ENCODE measurements at places on chromosomes 6 and 20.

GRCh38 chr20:8473459-8473858 lies 341.4 kb downstream of the PLCB1 start:
- DNase-seq, result no peak

- DNase-seq, result no peak
Measured at GRCh38 chr6:15132854-15133670, 112.8 kb upstream of the JARID2 start.

- DNase-seq, result no peak
Measured at GRCh38 chr6:10386220-10386619, 28.7 kb downstream of the TFAP2A start.

DNA sequence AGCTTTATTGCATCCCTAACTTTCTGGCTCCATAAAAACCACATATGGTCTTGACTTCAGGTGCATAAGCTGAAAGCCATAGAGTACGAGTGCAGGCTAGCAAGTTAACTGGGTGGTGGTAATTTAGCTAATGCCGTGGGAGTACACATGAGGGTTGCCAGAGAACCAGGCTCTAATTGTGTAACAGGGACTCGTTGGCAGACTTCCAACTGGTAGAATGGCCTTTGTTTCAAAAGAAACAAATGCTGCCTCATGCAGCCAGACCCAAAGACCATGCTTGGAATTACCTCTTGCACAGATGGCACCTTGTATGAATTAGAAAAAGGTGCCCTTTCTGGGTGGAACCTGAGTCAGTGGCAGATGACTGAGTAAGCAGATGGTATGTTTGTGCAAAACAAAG lies 73.2 kb downstream of the LY86 start:
- DNase-seq, result no peak

DNA sequence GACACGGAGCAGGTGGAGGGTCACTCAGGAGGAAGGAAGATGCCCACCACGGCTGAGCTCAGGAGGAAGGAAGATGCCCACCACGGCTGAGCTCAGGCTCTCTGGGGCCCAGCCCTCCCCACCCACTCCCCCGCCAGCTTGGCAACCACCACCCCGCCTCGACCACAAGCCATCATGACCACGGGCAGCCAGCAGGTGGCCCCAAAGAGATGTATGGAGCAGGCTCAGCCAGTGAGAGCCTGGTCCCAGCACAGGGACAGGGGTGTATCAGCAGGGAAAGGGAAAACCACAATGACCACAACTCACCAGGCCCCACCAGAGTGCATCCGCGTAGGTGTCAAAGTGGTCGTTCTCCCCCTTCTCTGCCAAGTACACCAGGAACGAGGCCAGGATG lies 30.4 kb downstream of the KCNQ2 start:
- DNase-seq, result peak; percentile 19

GRCh38 chr20:46171476-46171875 lies 53.4 kb downstream of the CD40 start:
- DNase-seq, result no peak

DNA sequence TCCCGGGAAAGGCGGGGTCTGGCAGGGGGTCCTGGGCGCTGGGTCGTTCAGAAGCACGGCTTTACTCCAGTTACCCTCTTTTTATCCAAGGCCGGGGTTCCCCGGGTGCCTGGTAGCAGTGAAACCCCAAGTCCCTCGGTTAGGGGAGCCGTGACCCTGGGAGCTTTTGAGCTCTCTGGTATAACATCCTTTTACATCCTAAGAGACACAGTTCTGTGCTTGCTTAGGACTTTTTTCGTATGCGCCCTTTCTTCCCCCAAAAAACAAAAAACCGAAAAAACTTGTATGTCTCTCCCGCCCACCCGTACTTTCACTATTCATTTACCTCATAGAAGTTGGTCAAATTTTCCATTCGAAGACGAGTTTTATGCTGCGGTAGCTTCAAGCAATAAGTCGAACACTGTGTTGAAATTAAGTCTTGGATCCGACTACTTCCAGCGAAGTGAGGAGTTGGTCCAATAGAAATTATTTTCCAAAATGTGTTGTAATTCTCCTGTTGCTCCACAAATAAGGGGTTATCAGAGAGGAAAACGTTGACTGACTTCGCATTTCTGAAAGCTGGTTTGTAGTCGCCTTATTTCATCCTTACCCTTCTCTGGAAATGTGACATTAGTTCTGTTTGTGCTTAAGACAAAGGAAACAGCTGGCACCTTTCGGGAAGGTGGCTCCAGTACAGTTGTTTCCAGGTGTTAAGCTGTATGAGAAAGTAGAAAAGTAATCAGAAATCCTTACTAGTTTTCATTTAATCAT lies 816 bp upstream of the MAN1A1 start:
- peak; percentile 7 for DNase-seq

GRCh38 chr6:159008656-159009288 lies 8.8 kb upstream of the RSPH3 start:
- no peak for DNase-seq

DNA sequence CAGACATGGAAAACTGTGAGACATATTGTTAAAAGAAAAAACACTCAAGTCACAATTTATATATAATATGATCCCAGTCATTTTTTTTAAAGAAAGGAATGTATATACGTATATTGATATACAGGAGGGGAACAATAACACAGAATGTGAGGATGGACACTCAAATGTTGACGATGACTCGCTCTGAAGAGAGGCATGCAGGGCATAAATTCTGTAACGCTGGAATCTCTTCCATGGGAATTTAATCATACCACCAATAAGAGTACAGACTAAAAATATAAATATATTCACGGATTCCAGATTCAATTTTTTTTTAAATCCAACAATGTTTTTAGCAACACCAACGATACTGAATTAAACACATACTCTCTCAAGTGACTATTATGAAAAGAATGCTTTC lies 106.9 kb upstream of the CCDC28A start:
- DNase-seq, result no peak

DNA sequence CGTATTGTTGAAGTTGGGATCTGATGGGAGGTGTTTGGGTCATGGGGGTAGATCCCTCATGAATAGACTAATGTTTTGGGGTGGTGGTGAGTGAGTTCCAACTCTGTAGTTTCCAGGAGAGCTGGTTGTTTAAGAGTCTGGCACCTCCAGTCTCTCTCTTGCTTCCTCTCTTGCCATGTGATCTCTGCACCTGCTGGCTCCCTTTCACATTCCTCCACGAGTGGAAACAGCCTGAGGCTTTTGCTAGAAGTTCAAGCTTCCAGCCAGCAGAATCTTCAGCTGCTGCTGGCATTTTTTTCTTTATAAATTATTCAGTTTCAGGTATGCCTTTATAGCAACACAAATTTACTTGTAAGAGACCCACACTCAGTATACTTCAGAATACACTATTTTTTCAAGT lies 1021.6 kb downstream of the EYS start:
- DNase-seq, result no peak

DNA sequence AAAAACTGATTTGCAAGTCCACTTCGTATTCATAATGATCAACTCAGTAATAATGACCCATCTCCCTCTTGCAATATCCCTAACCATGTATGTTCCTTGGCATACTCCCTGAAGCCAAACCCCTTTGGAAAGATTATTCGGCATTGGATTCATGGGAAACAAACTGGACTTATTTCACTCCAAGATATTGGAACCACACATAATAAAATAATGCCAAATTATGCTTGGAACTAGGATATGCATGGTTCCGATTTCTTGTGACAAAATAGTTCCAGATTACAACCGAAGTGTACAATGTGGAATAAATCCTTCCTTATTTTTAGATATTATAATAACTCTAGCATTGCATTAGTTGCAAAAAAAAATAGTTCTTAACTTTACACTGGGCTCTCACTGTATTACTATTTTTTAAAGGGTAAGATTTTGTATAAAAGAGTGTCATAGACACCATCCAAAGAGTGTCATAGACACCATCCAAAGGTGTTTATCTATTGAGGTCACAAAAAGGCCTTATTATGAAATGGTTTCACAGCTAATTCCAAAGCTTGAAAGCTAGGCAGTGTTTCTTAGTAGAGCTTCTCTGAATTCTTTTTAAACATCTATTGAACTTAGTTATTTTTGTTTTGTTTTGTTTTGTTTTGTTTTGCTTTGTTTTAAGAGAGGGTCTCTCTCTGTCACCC lies 410.9 kb upstream of the JARID2 start:
- DNase-seq, result no peak
